ENCODE measurements at places on chromosomes 7 and 10. TPM values are rescaled to one million over a fixed set of nuclear protein-coding genes. Genes with fewer than 3 reads are reported as not detected.

DNA sequence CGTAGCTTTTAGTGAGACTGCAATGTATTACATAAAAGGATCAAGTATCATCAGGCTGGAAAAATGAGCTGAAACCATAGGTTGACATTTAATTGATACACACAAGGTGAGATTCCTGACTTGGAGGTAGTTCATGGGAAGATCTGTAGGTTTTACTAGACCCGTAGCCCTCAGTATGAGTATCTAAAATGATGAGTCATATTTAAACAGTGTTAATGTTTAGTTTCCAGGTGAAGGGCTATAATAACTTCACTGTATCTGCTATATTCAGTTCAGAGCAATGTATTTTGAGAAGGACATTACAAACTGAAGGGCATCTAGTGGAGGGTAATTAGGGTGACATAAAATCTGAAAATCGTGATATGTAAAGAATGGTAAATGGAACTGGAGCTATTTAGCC lies 35.0 kb downstream of the ENTPD1 start:
- DNase-seq = no peak

DNA sequence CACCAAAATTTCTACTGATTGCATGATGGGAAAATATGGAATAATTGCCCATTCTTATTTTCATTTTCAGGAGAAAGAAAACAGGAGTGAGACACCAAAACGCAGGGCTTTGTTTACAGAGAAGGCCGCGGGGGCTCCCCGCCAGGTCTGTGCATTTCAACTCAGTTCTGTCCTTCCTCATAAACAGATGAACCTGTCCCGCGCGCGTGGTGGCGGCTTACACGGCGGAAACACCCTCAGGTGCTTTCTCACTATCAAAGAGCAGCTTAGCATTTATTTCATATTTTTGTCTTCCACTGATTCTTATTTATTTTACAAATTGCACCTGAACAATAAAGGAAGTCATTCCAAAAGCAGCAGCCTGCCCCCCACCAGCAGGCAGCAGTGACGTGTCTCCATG lies 579.4 kb downstream of the PTPRN2 start:
- no peak for DNase-seq

- no peak for DNase-seq
Measured at GRCh38 chr10:95388539-95388938, 97.7 kb upstream of the PDLIM1 start.

Gene CAMK2B
- 0.33 TPM for total RNA-seq

Gene TRPV5
- not detected for total RNA-seq

Gene C1GALT1
- 40.4 TPM for total RNA-seq

Gene LRIT1
- total RNA-seq = not detected

- DNase-seq = no peak
Measured at GRCh38 chr10:72503241-72503640, 122.6 kb downstream of the MICU1 start.

DNA sequence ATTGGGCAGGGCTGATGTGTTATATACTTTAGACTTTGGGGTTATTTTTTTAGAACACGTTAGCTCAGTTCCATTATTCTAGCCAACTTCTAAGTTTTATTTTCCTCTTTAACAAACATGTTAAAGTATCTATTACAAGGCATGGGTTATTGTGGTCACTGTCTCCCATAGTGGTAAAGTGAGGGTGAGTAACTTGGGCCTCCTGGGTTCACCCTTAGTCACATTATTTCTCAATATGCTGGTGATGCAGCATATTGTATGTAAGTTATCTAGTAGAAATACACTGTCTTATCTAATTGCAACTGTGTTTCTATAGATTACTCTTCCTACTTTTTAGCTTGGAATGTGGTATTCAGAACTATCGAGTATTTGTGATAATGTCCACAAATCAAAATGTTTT lies 65.9 kb downstream of the BBS9 start:
- no peak for DNase-seq

Gene LDB3
- 0.03 TPM for total RNA-seq

DNA sequence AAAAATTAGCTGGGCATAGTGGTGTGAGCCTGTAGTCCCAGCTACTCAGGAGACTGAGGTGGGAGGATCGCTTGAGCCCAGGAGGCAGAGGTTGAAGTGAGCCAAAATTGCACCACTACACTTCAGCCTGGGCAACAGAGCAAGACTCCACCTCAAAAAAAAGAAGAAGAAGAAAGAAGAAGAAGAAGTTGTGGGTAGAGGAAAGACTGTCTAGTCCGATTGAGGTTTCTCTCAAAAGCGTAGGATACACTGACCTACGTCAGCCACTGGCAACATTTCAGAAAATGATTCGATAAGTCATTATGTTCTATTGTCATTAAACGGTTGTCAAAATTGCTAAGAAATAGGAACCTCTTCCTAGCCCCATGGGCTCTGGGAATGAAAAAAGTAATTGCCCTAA lies 22.3 kb upstream of the RHBDD2 start:
- no peak for DNase-seq

DNA sequence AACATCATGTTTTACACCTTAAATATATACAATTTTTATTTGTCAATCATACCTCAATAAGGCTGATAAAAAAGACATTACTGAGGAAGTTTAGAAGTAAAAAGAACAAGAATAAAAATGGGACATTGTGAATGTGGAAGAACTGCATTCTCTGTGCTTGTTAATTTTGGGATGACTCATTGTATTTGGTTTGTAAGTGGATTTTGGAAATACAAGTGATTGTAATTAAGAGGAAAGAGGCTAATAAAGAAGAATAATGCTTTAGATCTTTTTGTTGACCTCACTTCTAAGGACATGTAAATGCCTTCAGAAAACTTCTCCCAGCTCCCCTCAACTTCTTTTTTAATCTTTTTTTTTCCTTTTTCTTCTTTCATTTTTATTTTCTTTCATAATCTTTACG lies 76.0 kb downstream of the HGF start:
- DNase-seq = no peak

Gene CYP26A1
- not detected for total RNA-seq

DNA sequence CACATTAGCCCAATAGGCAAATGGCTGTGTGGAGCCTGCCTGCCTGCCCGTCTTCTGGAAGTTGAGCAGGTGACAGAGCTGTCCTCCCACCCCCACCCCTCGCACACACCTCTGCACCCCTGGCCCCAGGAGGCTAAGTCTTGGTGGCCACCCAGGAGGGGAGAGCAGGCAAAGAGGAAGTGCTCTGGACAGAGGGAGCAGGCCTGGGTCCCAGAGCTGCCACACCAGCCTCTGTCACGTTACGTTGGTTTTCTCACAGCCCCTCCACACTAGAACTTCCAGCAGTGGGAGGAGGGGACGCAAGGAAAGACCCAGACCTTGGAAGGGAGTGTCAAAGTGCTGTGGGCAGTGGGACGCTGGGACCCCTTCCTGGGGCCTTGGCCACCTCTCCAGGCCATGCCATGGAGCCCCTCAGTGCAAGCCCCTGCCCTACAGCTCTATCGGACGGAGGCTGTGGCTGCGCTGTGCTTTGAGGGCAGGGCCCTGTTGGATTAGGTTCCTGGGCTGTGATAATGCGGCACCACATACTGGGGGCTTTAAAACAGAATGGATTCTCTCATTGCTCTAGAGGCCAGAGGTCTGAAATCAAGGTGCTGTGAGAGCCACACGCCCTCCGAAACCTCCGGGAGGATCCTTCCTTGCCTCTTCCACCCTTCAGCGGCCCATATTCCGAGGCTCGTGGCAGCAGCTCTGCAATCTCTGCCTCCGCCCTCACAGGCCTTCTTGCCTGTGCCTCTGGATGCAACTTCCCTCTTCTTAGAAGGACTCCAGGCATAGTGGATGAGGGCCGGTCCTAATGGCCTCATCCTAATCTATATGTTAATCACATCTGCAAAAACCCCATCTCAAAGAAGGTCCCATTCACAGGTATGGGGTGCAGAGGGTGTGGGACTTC lies 9.9 kb downstream of the PRKAG2 start:
- no peak for DNase-seq

Gene HMX2
- total RNA-seq = 0.11 TPM

GRCh38 chr7:135274495-135275268 lies 41.0 kb downstream of the STRA8 start:
- DNase-seq = peak; percentile 68

- peak; percentile 24 for DNase-seq
Measured at GRCh38 chr10:317271-317769, 182.1 kb downstream of the ZMYND11 start.

DNA sequence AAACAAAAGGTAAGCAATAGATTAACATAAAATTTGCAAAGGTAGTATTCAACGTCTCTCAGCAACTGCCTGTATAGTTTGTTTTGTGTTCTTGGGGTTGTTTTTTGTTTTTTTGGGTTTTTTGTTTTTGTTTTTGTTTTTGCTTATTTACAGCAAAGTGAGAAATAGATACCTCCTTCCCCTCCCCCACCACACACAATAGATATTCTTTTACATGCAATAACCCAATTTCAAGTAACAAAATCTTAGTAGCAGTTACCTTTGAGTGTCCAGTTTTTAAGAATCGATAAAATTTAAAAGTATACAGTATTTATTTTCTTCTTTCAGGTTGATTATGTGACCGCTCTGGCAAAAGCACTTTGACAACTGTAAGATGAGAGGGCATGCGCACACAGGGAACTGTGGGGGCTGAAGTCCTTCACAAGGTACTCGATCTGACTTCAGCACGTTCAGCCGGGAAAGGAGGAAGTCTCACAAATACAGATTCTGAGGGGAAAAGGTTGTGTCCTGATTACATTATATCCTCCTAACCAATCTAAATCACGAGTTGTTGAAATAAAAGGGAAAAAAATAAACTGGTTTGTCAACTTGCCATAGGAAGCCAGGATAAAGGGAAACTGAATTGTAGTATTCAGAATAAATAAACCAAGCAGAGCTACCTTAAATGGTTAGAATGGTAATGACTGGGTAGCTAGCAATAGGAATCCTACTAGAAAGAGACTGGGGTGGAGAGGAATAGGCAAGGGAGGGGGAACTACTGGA lies 47.8 kb downstream of the CPEB3 start:
- DNase-seq = peak; percentile 17

DNA sequence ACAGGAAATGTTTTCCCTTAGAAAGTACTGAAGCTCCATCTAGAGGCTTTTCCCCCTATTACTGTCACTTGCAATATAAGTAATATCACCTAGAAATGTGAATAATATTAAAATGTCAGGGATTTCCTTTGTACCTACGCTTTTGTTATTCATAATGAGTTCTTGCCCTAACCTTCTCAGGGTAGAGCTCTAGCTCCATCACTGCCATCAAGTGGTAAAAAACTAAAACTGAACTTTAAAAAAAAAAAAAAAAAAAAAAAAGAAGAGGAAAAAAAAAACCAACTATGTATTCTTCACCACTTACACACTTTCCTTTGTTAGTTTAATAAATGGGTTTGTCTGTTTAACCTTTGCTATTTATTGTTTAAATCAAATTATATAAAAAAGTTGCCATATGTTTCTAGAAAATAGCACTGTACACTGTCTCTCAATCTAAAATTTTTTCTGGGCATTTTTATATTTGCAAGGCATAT lies 49.9 kb downstream of the DNAJC1 start:
- no peak for DNase-seq

DNA sequence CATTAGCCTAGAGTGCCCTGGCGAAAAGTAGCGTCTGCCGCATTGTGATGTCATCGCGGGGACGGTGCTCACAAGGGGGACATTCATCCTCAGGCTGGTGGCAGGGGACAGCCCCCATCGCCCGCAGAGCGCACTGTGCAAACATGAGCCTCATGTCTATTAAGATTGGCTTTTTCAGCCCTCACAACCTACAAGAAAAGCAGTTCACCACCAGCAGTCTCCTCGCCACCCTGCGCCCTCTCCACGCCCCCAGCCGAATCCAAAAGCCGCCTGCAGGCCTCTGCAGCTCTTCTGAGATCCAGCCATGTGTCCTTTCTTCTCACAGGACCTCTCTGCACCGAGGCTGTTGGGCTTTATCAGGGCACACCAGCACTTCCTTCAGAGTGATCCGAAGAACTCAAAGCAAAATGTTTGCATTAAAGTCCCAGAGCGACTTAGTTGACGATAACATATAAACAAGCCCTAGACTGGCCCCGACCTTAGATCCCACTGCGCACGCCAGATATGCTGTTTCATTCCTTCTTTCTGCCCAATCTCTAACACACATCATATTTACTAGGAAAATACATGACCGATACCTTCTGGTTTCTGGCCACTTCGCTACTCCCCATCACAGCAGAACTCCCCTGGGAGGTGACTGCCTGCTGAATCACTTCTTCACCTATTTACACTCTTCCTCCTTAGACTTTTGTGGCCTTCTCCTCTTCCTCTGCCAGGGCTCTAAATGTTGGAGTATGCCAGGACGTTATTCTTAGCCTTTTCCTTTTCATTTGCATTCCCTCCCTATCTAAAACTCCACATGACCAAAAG lies 206.0 kb upstream of the SH2B2 start:
- DNase-seq = no peak

DNA sequence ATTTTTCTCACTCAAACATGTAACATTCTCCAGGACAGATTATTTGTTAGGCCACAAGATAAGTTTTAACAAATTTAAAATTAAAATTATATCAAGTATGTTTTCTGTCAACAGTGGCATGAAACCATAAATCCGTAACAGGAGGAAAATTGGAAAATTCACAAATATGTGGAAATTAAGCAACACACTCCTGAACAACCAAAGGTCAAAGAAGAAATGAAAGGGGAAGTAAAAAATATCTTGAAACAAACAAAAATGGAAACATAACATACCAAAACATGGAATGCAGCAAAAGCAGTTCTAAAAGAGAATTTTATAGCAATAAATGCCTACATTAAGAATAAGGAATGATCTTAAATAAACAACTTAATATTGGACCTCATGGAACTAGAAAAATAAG lies 147.3 kb downstream of the ZEB1 start:
- no peak for DNase-seq

Gene PHYHIPL
- total RNA-seq = not detected

Gene LIPM
- not detected for total RNA-seq

GRCh38 chr10:13683017-13683416 lies 96.3 kb downstream of the PRPF18 start:
- no peak for DNase-seq

GRCh38 chr10:99917963-99918825 lies 91.6 kb downstream of the DNMBP start:
- no peak for DNase-seq

Gene RELN
- 0.15 TPM for total RNA-seq

Gene ANXA8L1
- total RNA-seq = not detected

GRCh38 chr7:149732111-149732561 lies 41.3 kb downstream of the ZNF467 start:
- no peak for DNase-seq

Gene SLC13A1
- not detected for total RNA-seq

DNA sequence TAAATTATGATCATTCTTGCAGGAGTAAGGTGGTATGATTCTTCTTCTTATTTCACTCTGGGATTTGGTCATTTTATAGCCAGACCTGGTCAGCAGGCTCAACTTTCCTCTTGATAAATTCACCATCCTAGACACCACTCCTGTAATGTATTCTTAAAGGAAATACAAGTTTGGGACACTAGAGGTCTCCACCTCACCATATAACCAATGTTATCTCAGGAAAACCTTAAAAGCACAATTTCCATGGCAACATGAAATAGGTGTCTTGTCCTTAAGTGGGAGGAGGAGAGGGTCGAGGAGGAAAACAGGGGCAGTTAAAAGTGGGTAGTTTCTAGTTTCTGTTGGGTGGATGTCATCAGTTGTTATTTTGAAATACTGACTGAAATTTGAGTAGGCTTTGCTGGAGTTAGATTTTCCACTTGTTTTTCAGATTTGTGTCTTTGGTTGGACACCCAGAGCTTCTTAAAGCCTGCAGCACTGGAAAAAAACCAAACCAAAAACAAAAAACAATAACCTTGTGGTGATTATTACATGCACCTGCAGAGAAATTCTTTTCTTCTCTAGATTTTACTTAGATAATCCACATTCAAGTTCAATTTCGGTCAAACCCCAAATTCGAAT lies 163.1 kb downstream of the PRKCQ start:
- no peak for DNase-seq

Gene TSPAN33
- total RNA-seq = 9.4 TPM

- no peak for DNase-seq
Measured at GRCh38 chr10:33735464-33735923, 401.0 kb upstream of the NRP1 start.

- DNase-seq = no peak
Measured at GRCh38 chr10:55398497-55398882, 597.5 kb upstream of the PCDH15 start.

Data from activated T-cell treated with anti-CD3 and anti-CD28 coated beads, Interleukin-2, amount 50 U/mL, for 4 hours (primary cell).